ENCODE measurements at places on chromosomes 7 and 10. TPM values are rescaled to one million over a fixed set of nuclear protein-coding genes. Genes with fewer than 3 reads are reported as not detected.

Gene CFAP43
- 0.31 TPM for total RNA-seq

Gene EPHB4
- 14.1 TPM for total RNA-seq

Gene LMTK2
- total RNA-seq, result 7.4 TPM

Gene AOAH
- not detected for total RNA-seq

Gene CHPF2
- 82.2 TPM for total RNA-seq

Gene FRMPD2
- not detected for total RNA-seq

Gene DOCK4
- total RNA-seq, result 46.6 TPM

Gene EPDR1
- 51.2 TPM for total RNA-seq

Gene TTYH3
- 23.4 TPM for total RNA-seq

Gene SPDYE1
- total RNA-seq, result not detected

Data from aortic smooth muscle cell (primary cell).